T-helper 1 cell (primary cell): ENCODE measurements at places on chromosomes 3 and 15.

DNA sequence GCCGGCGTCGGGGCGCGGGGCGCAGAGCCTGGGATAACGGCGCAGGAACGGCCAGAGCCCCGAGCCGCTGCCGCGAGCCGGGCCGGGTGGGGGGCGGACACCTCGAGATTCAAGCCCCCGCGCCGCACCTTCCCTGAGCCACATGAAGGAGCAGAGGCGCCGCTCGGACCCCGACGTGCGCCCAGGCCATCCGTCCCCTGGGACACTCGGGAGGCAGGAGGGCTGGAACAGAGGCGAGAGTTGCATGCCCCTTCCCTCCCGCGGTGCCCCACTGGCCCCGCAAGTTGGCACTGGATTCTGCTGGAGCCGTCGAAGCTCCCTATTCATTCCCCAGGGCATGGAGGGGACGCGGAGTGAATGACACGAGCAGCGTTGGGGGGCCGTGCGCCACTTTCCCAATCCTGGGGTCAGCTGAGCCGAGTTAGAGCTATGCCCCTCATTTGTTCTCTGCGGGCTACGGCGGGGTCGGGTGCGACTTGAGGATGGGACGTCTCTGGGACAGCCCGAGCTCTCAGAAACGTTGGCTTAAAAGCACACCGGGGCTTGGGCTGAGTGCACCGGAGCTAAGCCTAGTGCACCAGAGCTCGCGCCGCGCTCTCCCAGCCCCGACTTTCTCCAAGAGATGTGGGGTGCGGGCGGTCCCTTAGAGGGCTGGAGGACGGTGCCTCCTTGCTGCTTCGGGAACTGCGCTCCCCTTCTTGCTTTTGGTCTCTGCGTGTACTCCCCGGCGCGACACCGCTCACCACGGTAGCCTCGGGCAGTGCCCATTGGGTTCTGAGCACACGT lies 588 bp downstream of the SLC6A1 start:
- no peak for DNase-seq

DNA sequence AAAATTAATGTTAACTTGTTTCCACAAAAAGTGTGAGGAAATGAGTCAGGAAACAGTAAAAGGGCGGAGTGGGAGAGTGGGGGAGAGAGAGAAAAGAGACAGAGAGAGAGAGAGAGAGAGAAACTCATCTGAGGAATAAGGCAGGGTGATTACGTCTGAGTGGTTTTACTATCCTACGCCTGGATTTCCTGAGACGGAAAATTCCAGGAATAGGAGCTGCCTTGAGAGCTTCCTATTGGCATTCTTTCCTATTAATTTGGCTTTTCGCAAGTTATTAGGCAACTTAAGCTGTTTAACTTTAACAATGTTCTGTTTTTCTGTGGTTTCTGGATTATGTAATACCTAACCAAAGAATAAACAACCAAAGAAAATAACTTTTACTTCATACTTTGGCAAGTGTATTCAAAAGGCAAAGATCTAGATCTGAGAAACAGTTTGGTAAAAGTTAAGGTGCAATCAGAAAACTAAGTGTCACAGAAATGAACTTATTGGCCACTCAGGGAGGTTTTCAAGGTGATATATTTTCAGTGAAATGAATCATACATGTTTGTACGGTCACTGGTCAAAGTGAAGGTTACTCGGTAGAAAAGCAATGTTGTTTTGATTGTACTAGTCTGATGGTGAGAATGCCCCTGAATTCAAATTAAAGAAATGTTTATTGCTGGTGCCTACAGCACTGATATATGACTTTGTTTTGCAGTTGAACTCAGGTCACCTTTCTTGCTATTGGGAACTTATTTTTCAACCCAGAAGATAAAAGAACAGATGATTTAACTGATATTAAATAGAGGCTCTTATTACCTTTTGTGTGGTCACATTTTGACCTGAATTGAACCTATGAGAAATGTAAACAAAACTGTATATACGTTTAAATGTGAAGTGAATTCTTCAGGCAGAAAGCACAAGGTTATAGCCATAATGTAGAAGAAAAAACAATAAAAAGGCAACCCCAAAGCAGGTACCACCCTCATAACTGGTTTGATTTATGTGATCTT lies 39.9 kb upstream of the TNFSF10 start:
- DNase-seq, result peak; percentile 79

DNA sequence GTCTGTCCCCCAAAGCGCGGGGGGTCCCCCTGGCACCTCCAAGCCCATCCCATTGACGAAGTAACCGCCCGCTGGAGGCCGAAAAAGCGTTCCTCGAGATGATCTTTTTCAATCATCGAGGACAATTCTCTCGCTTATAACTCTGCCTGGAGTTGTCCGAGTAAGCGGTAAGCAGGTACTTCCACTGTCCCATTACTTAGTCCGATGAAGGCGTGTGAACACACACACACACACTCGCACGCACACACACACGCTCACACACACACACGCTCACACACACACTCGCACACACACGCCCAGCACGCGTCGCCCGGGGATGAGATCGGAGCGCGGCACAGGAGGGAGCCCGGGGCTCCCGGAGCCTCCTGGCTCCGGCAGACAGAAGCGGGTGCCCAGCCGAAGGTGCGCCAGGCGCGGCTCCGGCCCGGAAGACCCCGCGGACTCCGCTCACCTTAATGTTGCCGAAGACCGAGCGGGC lies 430 bp downstream of the SLCO2A1 start:
- no peak for DNase-seq

- no peak for DNase-seq
Observed at GRCh38 chr3:195151866-195152541, 119.0 kb downstream of the XXYLT1 start.

GRCh38 chr15:65208647-65209046 lies 2.6 kb downstream of the CILP start:
- DNase-seq, result no peak

DNA sequence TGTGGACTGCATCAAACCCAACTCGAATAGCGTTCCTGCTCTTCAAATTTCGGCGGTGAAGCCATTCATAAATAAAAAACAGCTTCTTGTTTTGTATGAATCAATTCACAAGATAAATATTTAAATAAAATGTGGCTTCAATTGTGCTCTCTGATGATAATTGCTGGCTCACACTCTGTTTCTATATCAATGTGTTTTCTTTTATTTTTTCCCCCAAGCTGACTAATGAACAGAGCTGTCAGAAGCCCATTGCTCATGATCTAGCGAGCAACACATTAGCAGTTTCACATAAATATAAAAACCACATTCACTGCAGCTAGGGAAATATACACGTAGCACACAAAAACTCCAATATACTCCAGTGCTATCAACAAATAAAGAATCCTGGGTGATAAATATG lies 45.0 kb upstream of the FOXP1 start:
- DNase-seq, result no peak

GRCh38 chr15:50883903-50884302 lies 24.6 kb upstream of the AP4E1 start:
- DNase-seq, result peak; percentile 61

- DNase-seq, result no peak
Observed at GRCh38 chr3:122993124-122993978, 34.2 kb downstream of the SEMA5B start.
